ENCODE measurements at places on chromosomes 6 and 20.
A peak's percentile ranks its signal among the peaks of the same experiment; 100 is the strongest.

DNA sequence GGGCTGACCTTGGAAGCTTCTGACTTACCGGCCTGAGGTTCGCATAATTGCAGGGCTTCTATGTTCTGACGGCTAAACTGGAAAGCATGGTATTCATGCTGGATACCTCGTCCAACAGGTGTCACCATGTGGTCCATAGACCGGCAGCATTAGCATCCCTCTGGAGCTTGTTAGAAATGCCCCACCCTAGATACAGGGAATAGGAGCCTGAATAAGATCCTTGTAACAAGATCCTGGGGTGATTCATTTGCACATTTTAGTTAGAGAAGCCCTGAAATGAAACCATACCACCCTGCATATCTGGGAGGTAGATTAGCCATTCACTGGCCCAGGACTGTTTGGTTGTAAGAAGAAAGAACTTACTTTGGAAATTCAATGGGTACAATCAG lies 77.7 kb downstream of the TMEM170B start:
- DNase-seq: peak; percentile 47

DNA sequence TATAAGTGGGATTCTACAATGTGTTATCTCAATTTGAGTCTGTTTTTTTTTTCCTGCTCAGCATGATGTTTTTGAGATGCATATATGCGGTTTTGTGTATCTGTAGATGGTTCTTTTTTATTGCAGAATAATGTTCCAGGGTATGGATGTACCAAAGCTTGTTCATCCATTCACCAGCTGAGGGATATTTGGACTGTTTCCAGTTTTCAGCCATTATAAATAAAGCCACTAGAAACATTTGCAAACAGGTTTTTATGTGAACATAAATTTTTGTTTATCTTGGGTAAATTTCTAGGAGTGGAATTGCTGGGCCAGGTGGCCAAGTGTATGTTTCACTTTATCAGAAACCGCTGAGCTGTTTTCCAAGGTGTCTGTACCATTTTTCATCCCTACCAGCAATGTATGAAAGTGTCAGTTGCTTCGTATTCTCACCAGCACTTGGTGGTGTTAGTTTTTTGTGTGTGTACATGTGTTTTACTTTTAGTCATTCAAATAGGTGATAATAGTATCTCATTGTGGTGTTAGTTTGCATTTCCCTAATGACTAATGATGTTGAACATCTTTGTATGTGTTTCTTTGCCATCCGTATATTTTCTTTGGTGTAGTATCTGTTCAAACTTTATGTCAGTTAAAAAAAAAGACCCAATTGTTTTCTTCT lies 124.2 kb downstream of the CEBPB start:
- no peak for DNase-seq

GRCh38 chr20:45117581-45117980 lies 2.6 kb upstream of the WFDC5 start:
- DNase-seq: no peak

DNA sequence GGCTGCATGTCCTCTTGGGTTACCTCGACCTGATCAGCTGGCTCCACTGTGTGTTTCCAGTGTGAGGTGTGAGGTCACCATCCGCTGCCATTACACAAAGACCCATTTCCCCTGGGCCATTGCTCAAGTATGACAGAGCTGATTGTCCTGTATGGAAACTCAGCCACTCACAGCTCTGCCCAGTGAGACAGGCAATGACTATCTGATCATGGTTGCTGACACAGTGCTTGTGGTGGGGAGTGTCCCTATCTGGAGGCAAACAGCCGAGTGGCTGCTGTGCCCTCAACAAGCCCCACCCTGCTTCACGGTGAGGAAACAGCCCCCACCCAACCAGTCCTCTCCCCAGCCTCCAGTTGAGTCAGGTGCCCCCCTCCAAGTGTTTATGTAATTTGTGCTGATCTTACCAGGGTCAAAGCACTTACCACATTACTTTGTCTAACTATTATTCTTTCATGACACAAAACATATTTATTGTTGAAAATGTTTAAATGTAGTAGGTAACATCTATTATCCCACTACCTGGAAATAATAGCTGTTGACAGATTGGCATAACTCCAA lies 11.7 kb upstream of the MAPK13 start:
- DNase-seq: no peak

- no peak for DNase-seq
Measured at GRCh38 chr6:3948866-3949265, 99.7 kb downstream of the FAM50B start.

DNA sequence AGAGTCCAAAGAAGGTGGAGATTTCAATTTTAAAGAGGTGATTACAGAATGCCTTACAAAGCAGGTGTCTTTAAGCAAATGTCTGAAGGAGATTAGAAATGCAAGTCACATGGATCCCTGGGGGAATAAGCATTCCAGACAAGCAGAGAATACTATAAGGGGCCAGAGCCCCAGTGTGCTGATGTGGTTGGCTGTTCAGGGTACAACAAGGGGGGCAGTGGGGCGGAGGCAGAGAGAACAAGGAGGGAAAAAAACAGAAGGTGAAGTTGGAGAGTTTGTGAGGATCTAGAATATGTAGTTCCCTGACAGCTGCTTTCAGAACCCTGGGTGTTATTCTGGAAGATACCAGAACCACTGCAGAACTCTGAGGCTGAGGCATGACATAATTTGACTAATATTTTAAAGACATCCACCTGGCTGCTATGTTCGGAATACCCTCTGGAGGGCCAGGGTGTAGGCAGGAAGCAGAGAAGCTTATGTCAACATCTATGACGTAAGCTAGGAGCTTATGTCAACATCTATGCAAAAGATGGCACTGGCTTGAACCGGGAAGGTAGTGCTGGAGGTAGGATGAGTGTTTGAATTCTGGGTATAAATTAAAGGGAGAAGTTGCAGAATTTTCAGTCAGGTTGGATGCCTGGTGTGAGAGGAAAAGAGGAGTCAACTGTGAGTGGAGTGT lies 276.3 kb upstream of the AGPAT4 start:
- no peak for DNase-seq

DNA sequence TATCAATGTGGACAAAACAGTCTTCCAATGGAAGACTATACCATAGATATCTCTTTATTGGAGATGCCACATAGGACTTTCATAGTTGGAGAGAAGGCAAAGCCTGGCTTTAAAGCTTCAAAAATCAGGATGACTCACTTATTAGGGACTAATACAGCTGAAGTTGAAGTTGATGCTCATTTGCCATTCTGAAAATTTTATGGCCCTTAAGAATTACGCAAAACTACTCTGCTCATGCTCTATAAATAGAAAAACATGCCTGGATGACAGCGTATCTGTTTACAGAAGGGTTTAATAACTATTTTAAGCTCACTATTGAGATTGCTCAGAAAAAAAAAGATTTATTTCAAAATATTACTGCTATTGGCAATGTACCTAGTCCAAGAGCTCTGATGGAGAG lies 155.5 kb upstream of the DST start:
- DNase-seq: peak; percentile 56

DNA sequence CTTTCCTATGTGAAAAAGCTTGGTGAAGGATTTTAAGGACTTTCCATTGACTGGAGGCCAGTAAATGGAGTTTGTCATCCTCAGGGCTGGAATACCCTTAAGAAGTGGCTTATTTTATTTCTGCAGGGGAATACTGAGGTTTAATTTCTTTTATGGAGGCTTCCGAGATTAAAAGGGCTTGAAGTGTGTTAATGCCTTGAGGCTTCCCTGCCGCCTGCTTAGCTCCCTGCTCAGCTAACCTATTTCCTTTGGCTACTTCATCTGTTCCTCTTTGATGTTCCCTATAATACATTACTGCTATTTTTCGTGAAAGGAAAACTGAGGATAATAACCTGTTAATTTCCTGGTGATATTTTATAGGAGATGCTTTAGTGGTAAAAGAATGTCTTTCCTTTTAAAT lies 44.2 kb downstream of the HLA-DPB1 start:
- no peak for DNase-seq

DNA sequence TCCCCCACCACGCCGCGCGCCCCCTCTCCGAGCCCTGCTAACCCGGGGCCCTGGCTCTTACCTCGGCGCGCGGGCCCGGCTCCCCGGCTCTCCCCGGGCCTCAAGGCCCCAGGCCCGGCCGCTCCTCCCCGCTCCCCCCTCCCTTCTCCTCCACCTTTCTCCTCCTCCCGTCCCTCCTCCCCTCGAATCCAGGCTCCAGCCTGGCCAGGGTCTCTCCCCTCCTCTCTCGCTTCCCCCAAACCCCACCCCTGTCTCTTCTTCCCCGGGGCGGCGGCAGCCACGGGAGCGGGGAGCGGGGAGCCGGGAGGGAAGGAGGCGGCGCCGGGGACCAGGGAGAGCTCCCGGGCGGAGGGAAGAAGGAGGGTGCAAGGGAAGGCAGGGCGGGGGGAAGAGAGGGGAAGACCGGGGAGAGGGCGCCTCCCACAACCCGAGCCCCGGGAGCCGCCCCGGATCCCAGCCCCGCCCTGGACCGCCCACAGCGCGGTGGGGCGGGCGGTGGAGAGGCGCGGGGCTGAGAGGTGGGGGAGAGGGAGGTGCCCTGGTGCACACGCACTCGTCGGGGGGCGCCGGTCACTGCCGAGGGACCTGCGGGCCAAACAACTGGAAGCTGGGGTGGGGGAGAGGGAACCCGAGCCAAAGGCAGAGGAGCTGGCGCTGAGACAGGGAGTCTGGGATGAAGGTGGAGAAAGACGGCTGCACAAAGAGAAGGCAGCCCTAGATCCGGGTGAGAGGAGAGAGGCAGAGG lies at the start of gene GABBR1:
Gene GABBR1 (minus strand): TSS at position 395 of the 745 bp plus-strand sequence. CDS start 798 bp downstream, outside the sequence.
- DNase-seq: peak; percentile 79

GRCh38 chr6:90382760-90383159 lies 86.1 kb upstream of the BACH2 start:
- no peak for DNase-seq

- no peak for DNase-seq
Measured at GRCh38 chr6:137750297-137750696, 116.8 kb upstream of the TNFAIP3 start.

GRCh38 chr20:5234158-5234557 lies 82.6 kb downstream of the PROKR2 start:
- DNase-seq: no peak

- DNase-seq: no peak
Measured at GRCh38 chr6:159104931-159105330, 60.1 kb upstream of the TAGAP start.

GRCh38 chr6:150711584-150712504 lies 112.2 kb downstream of the PLEKHG1 start:
- peak; percentile 81 for DNase-seq

DNA sequence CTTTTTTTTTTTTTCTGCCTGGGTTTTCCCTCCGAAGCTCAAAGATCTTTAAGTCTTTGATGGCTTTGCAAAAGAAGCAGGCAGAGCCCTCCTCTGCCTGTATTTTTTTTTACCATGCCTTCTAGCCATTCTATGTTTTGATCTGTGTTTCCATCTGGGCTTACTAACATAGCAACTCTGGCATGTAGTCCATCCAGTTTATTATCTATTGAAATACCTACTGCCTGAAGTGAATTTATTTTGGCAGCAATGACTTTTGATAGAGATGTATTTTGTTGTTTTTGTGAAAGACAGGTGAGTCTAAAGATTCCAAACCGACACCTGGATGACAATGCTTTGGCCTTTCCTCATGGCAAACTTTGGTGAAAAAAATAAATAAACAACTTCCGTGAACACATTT lies 1157.7 kb upstream of the MAP3K7 start:
- no peak for DNase-seq

DNA sequence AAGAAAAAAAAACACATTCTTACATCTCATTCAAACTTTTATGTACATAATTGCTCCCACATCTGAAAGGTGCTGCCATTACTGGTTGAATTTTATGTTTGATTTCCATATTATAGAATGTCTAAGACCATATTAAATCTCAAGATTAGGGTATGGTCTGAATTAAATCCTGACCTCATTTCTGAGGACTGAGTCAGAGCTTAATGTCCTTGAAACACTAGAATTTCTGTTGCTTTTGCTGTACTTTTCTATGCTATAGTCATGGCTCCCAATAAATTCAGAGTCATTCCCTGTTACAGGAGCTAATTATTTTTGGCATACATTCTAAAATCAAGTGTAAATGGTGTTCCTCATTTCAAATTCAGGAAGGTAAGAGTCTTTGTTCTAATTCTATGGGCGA lies 285.3 kb upstream of the MANEA start:
- no peak for DNase-seq

GRCh38 chr20:23492292-23492691 lies 1.4 kb downstream of the CST8 start:
- no peak for DNase-seq

- DNase-seq: peak; percentile 22
Measured at GRCh38 chr20:33097001-33097400, 17.6 kb downstream of the BPIFB4 start.

- peak; percentile 31 for DNase-seq
Measured at GRCh38 chr6:43172104-43173007, 1.3 kb downstream of the SRF start.

DNA sequence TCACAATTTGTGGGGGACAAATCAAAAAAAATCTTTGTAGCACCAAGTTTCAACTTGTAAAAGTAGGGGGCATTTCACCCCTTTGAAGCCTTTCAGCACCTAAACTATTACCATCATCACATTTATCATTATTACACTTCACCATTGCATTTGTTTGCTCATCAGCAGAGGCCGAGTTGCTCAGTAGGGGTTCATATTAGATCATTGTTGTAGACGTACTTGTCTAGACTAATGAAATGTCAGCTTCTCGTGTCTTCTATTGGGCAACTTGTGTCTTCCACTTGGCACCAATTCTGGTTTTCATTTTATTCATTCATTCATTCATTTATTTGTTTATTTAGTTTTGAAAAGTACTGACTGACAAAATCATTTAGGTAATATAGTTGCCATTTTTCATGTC lies 338.3 kb upstream of the KCNQ5 start:
- no peak for DNase-seq

DNA sequence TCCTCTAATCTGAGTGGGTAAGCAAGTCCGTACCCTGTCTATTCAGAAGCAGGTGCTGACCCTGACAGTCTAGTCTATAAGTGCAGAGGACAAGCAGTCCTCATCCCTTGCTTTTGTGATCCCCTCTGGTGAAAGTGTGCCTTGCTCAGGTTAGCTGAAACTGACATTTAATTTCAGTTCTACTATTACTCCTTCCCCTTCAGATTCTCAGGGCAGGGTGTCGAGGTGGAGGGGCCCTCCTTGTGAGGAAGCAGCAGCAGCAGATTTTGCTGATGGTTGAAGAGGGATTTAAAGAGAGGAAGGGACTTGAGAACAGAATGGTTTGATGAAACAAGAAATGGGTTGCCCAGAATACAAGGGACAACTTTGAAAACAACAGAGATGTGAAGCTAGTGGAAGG lies 309.3 kb downstream of the CLIC5 start:
- no peak for DNase-seq

All from fibroblast of the aortic adventitia (primary cell).